ENCODE measurements at places on chromosomes 3 and 15.

DNA sequence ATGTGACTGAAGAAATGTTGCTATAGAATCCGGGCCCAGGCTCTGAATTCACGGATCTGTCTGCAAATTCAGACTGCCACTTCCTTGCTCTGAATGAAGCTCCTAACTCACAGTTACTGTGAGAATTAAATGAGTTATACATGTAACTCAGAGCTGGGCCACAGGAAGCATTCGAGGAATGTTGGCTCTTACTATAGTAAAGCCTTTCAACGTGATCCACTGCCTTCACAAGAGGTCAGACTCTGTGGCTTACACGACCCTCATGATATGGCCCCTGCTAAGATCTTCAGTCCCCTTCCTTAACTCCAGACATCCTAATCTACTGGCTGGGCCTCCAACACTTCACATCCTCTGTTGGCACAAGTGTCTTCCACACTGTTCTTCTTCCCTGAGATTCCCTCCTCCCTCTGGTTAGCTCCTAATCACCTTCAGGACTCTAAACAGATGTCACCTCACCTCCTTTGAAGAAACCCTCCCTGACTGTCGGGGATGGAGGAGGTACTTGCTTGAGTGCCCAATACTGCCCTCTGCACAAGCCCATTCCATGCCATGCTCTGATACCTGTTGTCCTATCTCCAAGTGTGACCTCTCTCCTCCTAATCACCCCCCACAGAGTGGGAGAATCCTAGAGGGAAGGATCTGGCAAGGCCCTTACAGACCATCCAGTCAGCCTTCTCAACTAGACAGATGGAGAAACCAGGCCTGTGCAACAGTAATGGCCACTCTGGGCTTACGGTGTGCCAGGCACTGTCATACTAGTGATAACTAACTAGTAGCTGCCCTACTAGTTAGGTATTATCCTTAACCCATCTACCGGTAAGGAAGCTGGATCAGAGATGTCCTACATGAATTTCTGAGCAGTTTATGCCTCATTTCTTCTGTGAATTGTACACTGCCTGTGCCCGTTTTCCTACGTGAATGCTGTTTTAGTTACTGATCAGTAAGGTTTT, 1.3 kb downstream of the ACTR8 start:
- DNase-seq, result no peak

DNA sequence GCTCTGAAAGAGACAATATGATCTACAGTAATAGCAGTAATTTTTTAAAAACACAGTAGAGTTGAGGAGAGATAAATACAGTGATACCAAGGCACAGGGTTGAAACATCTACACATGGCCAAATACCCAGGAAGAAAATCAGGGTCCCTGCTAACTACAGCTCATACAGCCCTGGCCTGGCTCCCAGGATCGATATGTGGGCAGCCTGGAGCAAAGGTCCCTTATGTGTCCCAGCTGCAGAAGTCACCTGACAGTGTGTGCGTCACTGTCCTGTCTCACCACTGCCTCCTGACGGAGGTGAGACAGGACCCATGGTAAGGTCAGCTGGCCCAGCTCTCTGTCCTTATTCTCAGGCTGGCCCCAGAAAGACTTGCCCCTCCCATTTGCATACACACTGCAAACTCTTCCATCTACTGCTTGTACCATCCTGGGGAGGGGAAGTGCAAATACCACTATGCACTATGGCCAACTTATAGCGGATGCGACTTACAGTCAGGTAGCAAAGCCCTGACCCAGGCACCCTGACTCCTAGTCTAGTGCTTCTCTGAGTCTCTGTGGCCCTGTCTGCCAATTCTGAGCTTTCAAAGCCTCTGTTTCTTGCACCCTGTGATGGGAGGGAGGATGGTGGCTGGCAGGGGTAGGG, 22.0 kb upstream of the BCL2L10 start:
- DNase-seq, result no peak

GRCh38 chr3:63662500-63662899, 10.0 kb downstream of the SNTN start:
- DNase-seq, result no peak

DNA sequence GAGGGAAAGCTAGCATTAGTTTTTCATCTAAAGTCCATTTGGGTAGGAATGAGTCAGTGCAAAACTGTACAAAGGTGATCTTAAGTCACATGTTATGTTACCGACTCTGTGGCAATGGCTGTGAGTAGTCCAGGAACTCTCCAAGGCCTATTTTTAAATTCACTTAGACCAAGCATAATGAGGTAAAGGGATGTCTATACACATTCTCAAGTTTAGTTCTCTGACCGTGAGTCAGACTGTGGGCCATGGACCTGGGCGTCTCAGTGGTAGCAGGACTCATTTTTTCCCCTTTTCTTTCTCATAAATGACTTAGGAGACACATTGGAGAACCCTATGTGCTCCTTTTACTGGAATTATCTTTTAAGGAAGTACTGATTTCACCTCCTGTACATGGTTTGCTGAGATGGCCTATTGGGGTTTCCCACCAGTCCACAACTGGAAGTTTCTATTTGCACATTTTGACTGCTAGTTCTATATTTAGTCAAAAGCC, 488.7 kb upstream of the TPRG1 start:
- DNase-seq, result no peak

DNA sequence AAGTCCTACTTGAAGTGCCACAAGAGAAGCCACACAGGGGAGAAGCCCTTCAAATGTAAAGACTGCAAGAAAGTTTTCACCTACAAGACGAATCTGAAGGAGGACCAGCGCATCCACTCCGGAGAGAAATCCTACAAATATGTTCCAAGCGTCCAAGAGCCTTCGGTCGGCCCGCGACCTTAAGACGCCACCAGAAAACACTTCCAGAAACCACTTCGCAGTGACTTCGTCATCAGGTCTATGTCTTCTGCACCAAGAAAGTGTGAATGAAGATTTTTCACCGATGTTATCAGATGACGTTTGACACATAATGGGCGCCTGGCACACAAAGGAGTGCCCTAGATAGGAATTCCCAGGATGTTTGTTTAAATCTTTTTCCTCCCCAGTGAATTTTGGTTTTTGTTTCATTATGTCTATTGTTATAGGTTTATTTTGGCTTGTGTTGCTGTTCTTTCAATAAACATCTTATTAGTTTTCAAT, 24.1 kb upstream of the ARPIN start:
- DNase-seq, result no peak

DNA sequence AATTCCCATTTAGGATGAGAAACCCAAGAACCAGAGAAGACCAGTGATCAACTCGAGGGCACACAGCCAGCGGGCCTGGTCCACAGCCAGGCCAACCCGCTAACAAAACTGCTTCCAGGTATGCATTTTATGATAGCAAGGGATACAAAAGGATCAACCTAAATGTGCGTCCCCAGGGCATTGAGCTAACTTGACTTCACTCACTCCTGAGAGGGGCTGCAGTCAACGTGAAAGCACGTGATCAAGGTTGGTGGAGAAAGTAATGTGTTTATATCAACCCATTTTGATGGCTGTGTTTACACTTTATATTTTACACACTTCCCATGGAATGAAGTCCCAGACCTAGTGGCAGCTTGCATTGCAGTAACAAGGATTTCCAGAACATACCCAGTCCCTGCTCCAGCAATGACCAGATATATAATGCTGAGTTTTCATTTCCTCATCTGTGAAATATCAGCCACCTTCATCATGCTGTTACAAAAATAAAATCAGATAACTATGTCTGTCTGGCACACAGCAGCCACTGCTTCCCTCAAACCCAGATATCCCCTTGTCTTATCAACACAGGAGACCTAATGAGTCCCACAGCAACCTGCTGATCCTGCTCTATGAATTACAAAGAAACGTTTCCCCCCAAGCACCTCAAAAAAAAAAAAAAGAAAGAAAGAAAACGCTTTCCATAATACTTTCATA, 2.0 kb downstream of the KLHL6 start:
- DNase-seq, result no peak

- no peak for DNase-seq
These were observed 255.8 kb downstream of the MEIS2 start for GRCh38 chr15:36844534-36844998.

GRCh38 chr3:126083511-126083912, 412 bp downstream of the SLC41A3 start:
- DNase-seq, result peak; percentile 78

DNA sequence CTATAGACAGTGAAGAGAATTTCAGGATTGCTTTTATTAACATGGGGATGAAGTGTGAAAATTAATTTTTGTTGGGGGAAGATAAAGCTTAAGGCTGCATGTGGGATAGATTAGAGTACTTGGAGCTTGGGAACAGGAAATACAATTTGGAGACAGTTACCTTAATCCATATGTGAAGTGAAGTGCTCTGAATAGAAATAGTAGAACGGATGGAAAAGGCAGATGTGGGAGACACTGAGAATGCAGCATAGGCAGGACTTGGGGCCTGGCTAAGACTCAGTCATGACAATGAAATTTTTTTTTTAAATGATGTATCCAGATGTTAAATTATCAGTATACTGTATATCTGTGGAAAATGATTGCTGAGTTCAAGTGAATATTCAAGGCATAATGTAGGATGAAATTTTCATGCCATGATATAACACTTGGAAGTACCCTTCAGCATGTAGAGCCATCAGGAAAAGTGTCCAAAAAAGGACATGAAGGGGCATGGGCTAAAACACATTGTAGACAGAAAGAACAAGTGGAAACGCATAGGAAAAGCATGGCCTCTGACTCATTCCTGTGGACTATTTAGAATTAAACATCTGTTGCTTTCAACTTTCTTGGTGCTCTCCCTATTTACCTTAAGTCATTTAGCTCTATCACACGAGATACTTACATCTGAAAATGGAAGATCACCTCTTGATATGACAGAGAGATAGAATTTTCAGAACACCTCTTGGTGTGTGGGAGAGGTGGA, 134.8 kb downstream of the RBMS3 start:
- DNase-seq, result no peak

GRCh38 chr15:85475317-85475701, 94.9 kb downstream of the AKAP13 start:
- no peak for DNase-seq

GRCh38 chr15:31266712-31267111, 59.9 kb upstream of the KLF13 start:
- DNase-seq, result no peak

DNA sequence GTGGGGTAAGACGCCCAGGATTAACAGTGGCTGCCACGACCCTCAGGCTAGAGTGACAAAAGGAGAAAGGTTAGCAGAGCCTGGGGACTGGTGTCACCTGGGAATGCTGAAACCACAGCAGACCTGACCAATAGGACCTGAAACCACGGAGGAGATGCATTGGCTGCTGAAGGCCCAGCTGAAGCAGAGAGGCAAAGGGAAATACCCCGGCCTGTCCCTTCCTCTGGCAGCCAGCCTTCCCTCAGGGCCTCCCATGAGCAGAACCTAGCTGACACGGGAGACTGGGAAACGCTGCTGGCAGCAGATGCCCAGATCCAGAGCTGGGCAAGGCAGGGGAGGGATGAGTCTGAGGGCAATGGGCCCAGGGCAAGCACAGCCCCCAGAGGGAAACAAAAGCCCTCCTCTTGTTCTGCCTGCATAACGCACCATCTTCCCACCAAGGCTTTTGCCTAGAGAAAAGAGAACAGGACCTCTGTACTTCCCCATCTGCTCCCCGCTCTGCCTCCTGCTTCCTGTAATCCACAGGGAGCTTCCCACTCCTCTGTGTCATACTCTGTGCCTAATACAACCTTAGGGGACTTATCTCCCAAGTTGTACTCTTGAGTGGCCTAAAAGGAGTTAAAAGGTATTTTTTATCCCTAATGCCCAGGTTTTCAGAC, 216.2 kb downstream of the ABHD5 start:
- DNase-seq, result no peak

DNA sequence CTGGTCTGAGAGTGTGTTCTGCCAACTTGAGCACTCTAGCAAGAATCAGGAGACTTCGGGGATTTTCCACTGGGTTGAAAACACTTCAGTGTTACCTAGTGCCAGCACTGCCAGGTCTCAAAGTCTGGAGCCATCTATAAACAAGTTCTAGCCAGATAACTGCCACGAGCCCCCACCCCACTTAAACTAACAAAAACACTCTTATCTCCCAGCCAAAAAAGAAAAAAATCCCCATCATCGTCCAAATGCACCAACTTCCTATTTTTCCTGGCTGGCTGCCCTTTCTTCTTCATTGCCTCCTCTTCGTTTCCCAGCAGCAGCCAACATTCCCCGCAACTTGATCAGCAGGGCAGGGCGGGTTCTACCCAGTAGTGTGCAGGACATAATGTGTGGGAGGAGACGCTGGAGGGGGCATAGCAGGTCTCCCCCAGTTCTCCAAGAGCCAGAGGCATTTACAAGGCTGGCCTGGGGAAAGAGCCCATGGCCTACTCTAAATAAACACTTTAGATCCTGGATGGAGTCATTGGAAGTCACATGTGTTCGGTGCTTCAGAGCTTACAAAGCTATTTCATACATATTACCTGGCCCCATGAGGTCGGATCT, 29.5 kb downstream of the C2CD4B start:
- no peak for DNase-seq

GRCh38 chr3:155981669-155982068, 111.2 kb downstream of the GMPS start:
- DNase-seq, result no peak

GRCh38 chr15:95470997-95471689, 859.4 kb upstream of the NR2F2 start:
- DNase-seq, result no peak

GRCh38 chr3:50661321-50661837, 13.3 kb upstream of the DOCK3 start:
- no peak for DNase-seq

DNA sequence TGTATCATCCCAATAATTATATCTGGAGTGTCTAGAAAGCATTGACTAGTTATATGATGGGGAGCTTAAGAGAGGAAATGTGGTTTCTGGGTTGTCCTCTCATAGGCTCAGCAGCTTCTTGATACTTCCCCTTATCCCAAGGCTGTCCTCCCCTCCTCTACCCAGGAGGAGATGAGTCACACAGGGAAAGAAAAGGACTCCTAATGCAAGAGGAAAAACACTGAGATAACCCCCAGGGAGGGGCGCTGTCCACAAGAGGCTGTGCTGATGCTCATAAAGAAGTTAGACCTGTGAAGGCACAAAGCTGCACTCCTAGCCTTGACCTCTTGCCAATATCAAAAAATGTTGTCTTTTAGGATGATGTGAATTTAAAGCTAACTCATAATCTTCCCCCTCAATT, 28.8 kb upstream of the GYG1 start:
- no peak for DNase-seq

DNA sequence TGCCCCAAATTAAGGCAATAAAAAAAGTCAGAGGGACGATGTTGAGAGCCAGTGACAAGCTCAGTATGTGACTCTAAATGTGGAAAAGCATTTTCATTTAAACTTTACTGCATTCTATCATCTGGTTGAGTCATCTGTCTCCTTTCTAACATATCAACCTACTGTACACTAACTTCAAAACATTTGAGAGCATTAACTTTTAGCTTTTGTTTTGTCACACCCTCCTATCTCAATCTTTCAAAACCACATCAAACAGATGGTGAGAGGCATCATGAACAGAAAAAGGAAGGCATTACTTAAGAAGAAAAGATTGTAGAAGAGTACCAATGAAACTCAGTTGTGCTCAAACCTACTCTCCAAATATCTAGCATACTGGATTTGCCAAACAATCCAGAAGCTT, 4.8 kb downstream of the LRRC58 start:
- no peak for DNase-seq

Measured in posterior cingulate gyrus (tissue), 11 donors.